ENCODE measurements at places on chromosomes 6 and 20.

DNA sequence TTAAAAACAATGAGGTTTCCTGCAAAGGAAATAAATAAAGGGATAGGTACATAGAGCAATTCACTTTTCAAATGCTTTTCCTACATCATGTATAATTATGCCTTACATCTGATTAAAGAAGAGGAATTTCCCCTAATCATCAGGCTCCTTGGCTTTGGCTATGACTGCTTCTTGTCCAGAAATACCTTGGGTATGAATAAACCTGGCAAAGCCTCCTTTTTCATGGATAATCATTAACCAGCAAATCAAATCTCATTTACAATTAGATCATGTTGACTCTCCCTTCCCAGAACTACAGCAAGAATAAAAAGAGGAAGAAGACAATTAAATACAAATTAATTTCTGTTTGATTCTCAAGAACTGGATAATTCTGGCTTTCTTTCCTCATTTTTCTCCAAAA lies 58.0 kb upstream of the CD2AP start:
- no peak overlapping the region for H3K27ac ChIP-seq
- H3K36me3 ChIP-seq: no peaks in the 10 kb centered on the region
- H3K27me3 ChIP-seq: no peaks in the 10 kb centered on the region

- H3K27me3 ChIP-seq: no peaks in the 10 kb centered on the region
- ATAC-seq: no peak
- H3K36me3 ChIP-seq: no peaks in the 10 kb centered on the region
- no peak overlapping the region for H3K4me3 ChIP-seq
- no peaks in the 10 kb centered on the region for H3K4me1 ChIP-seq
Observed at GRCh38 chr20:8587810-8588209, 455.7 kb downstream of the PLCB1 start.

DNA sequence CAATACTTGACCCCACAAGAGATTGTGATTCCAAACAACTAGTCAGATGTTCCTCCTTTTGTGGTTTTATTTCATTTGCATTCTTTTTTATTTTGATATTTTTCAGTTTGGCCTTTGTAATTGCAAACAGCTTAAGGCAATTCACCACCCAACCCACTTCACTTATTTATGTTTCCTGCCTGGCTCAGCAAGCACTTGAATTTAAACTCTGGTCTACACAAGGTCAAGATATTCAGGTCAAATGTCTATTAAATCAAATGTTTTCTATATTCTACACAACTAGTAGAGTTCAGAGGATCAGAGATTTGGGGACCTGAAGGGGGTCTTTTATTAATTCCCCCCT lies 100.1 kb downstream of the SGK1 start:
- H3K27ac ChIP-seq: no peak overlapping the region
- no peaks in the 10 kb centered on the region for H3K27me3 ChIP-seq
- peaks cover 20% of the 10 kb centered on the region for H3K4me1 ChIP-seq
- H3K4me3 ChIP-seq: no peak overlapping the region

DNA sequence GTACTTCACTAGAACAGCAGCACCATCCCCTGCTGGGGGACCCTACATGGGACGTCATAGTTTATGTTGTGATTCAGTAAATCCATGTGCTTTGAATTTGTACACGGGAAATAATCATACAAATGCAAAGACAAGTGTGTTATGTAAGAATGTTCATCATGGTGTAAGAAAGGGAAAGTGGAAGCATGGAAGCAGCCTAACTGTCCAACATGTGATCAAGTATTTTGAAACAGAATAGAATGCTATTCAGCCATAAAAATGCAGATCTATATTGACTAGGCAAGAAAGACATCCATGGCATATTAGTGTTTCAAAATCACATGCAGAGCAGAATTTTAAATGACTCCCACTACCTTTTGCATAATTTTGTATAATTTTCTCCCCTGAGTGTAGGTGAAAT lies 117.6 kb downstream of the F13A1 start:
- no peaks in the 10 kb centered on the region for H3K4me1 ChIP-seq
- peaks cover 54% of the 10 kb centered on the region for H3K27me3 ChIP-seq
- no peaks in the 10 kb centered on the region for H3K36me3 ChIP-seq
- H3K4me3 ChIP-seq: no peak overlapping the region

DNA sequence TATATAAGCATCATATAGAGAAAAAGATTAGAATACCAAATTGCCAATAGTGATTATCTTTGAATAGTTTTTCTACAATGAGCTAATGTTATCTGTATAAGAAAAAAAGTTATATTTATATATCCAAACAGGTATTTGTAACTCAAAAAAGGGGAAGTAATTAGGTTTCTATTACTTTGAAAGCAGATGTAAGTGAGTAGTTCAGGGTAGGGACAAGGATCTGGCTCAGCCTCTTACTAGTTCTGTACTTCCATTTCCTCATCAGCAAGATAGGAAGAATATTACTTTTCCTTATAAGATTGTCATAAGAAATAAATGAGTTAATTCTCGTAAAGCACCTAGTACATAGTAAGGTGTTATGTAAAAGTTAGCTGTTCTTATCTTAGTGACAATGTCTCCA lies 32.2 kb downstream of the AHI1 start:
- H3K27ac ChIP-seq: no peak overlapping the region
- peak; percentile 59 for ATAC-seq
- peaks cover 10% of the 10 kb centered on the region for H3K27me3 ChIP-seq
- H3K36me3 ChIP-seq: peaks cover 66% of the 10 kb centered on the region
- H3K4me1 ChIP-seq: peaks cover 27% of the 10 kb centered on the region
- no peak overlapping the region for H3K4me3 ChIP-seq

DNA sequence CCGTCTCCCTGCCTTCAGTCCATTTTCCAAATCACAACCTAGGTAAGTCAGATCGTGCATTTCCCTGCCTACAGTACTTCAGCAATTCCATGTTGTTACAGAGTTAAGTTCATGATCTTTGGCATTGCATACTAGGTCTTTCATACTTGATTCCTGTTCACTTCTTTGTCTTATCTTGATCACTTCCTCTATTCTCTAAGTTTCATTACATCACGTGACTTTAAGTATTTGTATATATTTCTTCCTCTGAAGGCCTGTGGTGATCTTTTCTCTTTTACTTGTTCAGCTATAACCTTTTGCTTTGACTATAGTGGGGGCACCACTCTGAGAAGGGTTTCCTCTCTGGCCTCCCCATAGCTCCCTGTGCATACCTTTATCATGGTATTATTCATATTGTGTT lies 100.2 kb downstream of the TRMT11 start:
- H3K4me3 ChIP-seq: no peak overlapping the region
- peaks cover 29% of the 10 kb centered on the region for H3K36me3 ChIP-seq
- H3K27ac ChIP-seq: peak overlapping the region; percentile 33
- no peaks in the 10 kb centered on the region for H3K27me3 ChIP-seq

GRCh38 chr6:163970846-163971564 lies 556.5 kb downstream of the QKI start:
- ATAC-seq: peak; percentile 27
- H3K27ac ChIP-seq: no peak overlapping the region
- no peaks in the 10 kb centered on the region for H3K27me3 ChIP-seq

DNA sequence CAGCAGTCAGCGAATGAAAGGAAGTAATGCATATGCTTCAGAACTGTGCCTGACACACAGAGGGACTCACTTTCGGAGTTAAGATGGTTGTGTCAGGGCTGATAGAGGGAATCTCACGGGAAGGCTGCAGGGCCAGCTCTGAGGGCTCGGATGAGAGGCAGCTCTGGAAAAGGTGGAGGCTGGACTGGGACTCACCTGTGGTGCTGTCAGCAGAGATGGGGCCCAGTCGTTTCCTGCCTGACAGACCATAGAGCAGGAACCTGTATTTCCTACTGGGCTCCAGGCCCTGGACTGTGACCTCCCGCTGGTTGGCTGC lies 9.3 kb downstream of the CYP21A2 start:
- H3K36me3 ChIP-seq: no peaks in the 10 kb centered on the region
- no peak overlapping the region for H3K4me3 ChIP-seq
- no peak for ATAC-seq

DNA sequence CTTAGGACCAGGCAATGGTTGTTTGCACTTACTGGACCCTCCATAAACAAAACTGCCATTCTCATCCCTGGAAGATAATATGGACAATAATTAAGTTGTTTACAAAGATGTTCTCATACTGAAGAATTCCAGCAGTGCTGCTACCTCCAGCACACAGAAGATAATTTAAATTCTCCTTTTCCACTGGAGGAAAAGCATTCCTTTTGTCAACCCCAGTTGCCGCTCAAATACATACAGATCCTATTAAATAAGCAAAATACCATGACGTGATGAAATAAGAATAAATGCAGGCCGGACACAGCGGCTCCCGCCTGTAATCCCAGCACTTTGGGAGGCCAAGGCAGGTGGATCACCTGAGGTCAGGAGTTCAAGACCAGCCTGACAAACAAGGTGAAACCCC lies 54.5 kb upstream of the IPCEF1 start:
- no peak for ATAC-seq
- H3K27ac ChIP-seq: no peak overlapping the region
- H3K4me1 ChIP-seq: peaks cover 6% of the 10 kb centered on the region
- H3K27me3 ChIP-seq: peaks cover 13% of the 10 kb centered on the region

GRCh38 chr6:98514073-98514720 lies 320.2 kb upstream of the POU3F2 start:
- no peaks in the 10 kb centered on the region for H3K27me3 ChIP-seq
- ATAC-seq: no peak

DNA sequence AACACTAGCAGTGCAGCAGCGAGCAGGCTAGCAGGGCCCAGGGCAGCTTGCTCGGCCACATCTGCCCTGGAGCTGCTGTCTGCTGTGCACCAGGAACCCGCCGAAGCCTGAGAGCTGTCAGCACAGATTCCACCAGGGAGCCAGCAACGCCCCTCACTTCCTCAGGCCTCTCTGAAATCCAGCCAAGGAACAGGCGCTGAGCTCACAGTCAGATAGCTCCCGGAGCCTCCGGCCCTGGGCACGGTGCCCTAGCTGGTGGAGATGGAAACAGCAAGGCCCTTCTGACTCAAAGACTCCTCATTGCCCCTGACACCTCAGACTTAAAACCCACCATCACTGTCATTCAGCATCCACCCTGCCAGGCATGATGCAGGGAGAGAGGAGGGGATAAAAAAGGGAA lies 839.4 kb downstream of the MAFB start:
- H3K27me3 ChIP-seq: no peaks in the 10 kb centered on the region
- no peak overlapping the region for H3K27ac ChIP-seq
- H3K4me3 ChIP-seq: no peak overlapping the region
- H3K4me1 ChIP-seq: peaks cover 12% of the 10 kb centered on the region

GRCh38 chr20:13684566-13685222 lies 46.0 kb upstream of the TASP1 start:
- H3K27ac ChIP-seq: peak overlapping the region; percentile 11
- peaks cover 33% of the 10 kb centered on the region for H3K4me1 ChIP-seq
- no peaks in the 10 kb centered on the region for H3K36me3 ChIP-seq
- peak; percentile 69 for ATAC-seq
- no peaks in the 10 kb centered on the region for H3K27me3 ChIP-seq
- H3K4me3 ChIP-seq: no peak overlapping the region

- H3K4me3 ChIP-seq: no peak overlapping the region
- H3K27ac ChIP-seq: no peak overlapping the region
- peaks cover 10% of the 10 kb centered on the region for H3K4me1 ChIP-seq
- ATAC-seq: no peak
Observed at GRCh38 chr6:161130967-161131766, 139.6 kb downstream of the MAP3K4 start.

- peaks cover 47% of the 10 kb centered on the region for H3K4me1 ChIP-seq
- peak; percentile 69 for ATAC-seq
- H3K4me3 ChIP-seq: peak overlapping the region; percentile 98
- H3K27ac ChIP-seq: peak overlapping the region; percentile 100
Observed at GRCh38 chr6:132813173-132813856, 1.1 kb upstream of the RPS12 start.

GRCh38 chr20:57301026-57301425 lies 28.6 kb upstream of the SPO11 start:
- H3K36me3 ChIP-seq: no peaks in the 10 kb centered on the region
- H3K4me1 ChIP-seq: no peaks in the 10 kb centered on the region
- H3K27ac ChIP-seq: no peak overlapping the region
- no peak overlapping the region for H3K4me3 ChIP-seq
- no peak for ATAC-seq
- peaks cover 27% of the 10 kb centered on the region for H3K27me3 ChIP-seq

GRCh38 chr20:63567386-63568169 lies 6.5 kb downstream of the HELZ2 start:
- peak overlapping the region; percentile 77 for H3K4me3 ChIP-seq
- ATAC-seq: peak; percentile 85
- H3K27me3 ChIP-seq: no peaks in the 10 kb centered on the region
- peaks cover 34% of the 10 kb centered on the region for H3K4me1 ChIP-seq

DNA sequence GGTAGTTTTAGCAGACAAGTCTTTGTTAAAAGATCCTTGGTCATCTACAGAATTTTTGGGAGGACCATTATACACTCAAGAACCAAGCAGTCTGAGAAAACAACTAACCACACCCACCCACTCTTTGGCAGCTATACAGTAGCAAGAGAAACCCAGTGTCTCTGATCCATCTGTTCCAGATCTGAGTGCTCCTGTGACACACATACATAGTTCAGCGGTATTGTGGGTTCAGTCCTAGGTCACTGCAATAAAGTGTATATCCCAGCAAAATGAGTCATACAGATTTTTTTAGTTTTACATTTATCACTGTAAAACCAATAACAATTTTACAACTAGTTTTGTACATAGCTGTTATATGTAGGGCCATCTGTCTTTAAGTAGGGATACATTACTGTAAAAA lies 47.4 kb upstream of the PAK5 start:
- H3K4me3 ChIP-seq: no peak overlapping the region
- H3K27ac ChIP-seq: no peak overlapping the region
- no peaks in the 10 kb centered on the region for H3K36me3 ChIP-seq
- ATAC-seq: no peak
- peaks cover 5% of the 10 kb centered on the region for H3K4me1 ChIP-seq

- H3K4me1 ChIP-seq: peaks cover 7% of the 10 kb centered on the region
- H3K4me3 ChIP-seq: no peak overlapping the region
- no peaks in the 10 kb centered on the region for H3K36me3 ChIP-seq
- ATAC-seq: no peak
- peaks cover 9% of the 10 kb centered on the region for H3K27me3 ChIP-seq
Observed at GRCh38 chr20:31829731-31830130, 10.6 kb downstream of the MYLK2 start.

DNA sequence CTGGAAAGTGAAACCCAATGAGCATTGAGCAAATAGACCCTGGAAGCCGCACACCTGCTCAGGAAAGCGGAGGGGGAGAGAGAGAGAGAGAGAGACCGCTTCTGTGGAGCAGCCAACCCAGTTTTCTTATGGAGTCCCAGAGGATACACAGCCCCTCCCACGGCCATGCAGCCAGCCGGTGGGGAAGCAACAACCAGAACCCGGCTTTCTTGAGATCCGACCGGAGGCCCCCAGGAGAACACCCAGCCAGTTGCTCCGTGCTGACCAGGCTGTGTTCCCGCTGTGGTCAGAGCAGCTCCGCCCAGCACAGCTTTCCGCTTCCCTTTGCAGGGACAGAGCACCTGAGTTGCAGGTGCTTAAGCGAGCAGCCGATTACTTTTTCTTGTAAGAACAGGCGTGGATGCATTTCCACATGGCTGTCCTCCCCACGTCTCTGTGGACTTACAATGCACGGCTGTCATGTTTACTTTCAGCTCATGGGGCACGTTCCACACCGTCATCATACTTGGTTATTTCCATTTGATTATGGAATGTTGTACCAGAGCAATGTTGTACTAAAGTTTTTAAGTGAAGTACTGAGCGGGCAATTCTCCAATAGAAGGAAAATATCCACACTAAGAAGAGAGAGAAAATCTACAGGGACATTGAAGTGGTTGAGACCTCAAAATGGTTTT lies 381.9 kb downstream of the THBS2 start:
- no peak overlapping the region for H3K4me3 ChIP-seq
- no peak for ATAC-seq
- H3K27ac ChIP-seq: no peak overlapping the region

- H3K27me3 ChIP-seq: no peaks in the 10 kb centered on the region
- H3K4me1 ChIP-seq: peaks cover 6% of the 10 kb centered on the region
- no peak overlapping the region for H3K4me3 ChIP-seq
- H3K27ac ChIP-seq: no peak overlapping the region
- H3K36me3 ChIP-seq: peaks cover 70% of the 10 kb centered on the region
Observed at GRCh38 chr20:35135867-35136586, 11.1 kb downstream of the EDEM2 start.

Measured in stimulated activated memory B cell treated with anti-CD40 and anti-IgM and Interleukin-4, amounts not matched to agents 10 μg/mL and 1 μg/mL and 100 μg/mL, for 72 hours (primary cell).